ENCODE measurements at places on chromosomes 7 and 10.

GRCh38 chr10:7338469-7338868 lies 72.4 kb downstream of the SFMBT2 start:
- DNase-seq = no peak

DNA sequence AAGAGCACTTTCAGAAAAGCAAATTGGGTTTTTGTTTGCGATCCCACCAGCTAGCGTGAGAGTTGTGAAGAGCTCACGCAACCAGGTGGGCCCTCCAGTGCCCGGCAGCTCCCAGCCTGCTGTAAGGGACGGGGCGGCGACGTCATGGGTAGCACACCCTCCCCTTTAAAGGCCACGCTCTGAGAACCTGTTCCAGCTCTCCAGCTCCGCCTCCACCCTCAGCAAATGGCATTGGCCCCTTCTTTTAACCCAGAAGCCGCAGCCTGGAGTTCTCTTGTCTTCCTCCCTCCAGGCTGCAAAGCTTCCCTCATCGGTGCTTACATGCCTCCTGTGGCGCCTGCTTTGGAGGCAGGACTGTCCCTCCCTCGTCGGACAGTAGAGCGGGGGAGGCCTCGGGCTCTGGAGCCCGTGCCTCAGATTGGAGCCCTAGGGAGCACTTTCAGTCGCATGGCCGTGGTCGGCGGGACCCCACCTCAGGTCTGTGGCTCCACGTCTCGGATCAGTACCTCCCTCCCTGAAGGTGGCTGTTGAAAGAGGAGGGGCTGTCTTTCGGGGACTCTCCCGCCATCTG lies 32.9 kb downstream of the WIPI2 start:
- no peak for DNase-seq

GRCh38 chr7:105985672-105986215 lies 22.7 kb downstream of the CDHR3 start:
- no peak for DNase-seq

DNA sequence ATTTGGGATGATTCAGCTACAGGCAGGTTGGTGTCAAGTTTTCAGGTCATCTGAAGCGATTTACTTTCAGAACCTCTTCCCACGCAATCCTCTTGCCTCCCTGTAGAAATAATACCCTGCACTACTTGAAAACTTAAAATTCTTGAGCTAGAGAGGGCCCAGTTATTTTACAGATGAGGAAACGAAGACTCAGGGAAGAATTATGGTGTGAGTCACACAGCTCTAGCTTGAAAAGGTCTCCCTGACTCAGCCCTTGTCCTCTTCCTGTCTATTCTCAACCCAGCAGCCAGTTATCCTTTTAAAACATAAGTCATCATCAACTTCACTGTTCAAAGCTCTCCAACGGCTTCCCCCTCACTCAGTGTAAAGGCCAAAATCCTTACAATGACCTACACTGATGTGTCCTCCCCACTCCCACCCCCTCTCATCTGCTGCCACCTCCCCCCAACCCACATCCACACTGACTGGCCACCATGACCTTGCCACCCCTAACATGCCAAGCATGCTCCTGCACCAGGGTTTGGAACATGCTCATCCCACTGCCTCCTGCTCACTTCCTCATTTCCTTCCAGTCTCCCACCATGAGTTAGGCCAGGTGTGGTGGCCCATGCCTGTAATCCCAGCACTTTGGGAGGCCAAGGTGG lies 3.4 kb downstream of the DNMBP start:
- no peak for DNase-seq

DNA sequence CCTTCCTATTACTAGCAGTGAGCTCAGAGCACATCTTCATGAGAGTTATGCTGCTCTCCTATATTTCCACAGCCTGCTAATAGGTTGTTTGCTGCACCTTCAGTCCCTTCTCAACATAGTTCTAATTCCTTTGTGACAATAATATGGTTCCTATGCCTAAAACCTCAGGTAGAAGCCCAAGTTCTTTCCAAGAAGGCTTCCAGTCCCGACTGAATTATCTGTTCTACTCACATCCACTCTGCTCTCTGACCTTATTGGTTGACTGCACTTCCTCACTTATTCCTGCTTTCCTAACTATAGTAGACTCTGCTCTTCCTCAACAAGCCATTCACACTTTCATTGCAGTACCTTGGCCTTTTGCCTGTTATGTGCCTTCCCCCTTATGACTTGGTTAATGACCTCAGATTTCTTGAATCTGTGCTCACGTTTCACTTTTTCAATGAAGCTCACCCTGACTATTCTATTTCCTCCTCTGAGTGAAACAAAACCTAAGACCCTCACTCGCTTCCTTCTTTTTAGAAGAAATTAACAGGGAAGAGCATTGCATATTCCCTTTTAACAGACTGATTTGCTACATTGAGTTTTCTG lies 132.7 kb downstream of the MDFIC start:
- no peak for DNase-seq

DNA sequence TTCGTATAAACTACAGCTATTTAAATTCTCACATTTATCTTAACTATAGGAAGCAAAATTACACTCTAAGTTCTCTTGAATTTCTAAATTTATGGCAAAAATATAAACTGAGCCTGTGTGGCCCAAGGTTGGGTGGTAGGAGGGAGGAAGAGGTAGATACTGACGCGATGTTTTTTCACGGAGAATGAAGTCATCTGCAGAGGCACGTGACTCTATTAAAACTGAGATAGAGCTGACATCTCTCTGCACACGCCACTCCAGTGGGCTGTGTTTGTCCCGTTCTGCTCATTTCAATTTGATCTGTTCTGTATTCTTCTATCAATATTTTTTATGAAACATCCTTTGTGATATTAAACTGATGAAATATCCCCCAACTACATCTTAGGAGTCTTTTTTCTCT lies 286.8 kb downstream of the DNAJB6 start:
- DNase-seq = no peak
